ENCODE measurements at places on chromosomes 2 and 18.

DNA sequence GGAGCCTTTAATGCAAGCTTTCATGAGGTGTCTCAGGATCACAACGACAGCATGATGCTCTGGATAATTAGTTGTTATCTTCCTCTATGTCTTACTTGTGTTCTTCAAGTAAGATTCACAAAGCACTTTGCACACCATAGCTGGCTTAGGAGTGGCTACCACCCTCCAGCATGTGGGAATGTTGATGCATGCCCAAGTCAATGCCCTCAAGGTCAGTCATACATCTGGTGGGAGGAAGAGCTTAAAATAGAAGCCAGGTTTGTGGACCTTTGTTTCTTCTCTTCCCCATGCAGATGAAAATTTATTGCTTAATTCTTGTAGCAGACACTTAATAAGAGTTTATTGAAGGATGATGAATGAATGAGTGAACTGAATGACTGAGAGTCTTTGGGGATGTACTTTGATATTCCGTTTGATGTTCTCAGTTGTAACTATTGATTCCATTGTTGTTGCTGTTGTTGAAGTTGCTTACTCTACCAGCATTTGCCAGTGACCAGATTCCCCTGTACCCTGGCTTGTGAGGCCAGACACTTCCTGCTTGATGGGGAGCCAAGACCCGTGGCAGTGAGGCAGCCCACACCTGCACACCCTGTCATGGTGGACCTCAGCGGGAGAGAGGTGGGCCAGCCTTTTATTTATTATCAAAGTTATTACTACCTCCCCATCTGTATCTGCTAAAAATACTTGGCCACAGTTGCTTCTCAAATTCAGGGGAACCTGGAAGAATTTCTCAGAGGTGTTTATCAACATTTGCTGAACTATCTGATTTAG lies 137.8 kb downstream of the LAMA3 start:
- DNase-seq: no peak

GRCh38 chr2:47272031-47272864 lies 117.1 kb upstream of the STPG4 start:
- DNase-seq: peak; percentile 48

DNA sequence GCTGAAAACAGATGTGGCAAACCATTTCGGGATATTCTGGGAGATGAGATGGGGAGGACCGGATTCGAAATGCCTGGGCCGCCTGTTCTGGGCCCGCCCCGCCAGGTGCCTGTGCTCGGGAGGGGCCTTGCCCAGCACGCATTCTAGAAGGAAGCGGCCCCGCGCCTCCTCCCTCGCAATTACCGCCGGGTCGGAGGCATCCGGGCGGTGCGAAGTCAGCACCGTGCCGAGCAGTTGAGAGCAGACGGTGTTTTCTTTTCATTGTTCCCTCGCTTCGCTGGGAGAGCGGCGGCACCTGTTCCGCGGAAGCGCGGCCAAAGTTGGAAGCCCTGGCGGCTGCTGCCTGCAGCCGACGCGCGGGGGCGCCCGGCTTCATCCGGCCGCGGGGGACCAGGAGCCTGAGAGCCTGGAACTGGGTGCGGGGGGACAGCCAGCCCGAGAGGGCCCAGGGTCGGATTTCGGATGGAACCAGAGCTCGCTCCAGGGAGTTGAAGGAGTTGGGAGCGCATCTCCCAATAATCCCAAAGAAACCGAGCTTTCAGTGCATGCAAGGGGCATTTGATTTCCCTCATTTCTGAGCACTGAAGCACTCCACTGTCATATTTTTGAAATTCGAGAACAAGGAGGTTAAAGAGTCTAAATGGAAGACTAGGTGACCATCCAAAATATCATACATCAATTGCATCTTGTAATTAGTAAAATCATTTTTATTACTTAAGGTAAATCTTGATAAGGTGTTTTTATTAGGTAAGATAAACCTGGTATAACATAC lies 241.8 kb upstream of the RAB12 start:
- peak; percentile 2 for DNase-seq

DNA sequence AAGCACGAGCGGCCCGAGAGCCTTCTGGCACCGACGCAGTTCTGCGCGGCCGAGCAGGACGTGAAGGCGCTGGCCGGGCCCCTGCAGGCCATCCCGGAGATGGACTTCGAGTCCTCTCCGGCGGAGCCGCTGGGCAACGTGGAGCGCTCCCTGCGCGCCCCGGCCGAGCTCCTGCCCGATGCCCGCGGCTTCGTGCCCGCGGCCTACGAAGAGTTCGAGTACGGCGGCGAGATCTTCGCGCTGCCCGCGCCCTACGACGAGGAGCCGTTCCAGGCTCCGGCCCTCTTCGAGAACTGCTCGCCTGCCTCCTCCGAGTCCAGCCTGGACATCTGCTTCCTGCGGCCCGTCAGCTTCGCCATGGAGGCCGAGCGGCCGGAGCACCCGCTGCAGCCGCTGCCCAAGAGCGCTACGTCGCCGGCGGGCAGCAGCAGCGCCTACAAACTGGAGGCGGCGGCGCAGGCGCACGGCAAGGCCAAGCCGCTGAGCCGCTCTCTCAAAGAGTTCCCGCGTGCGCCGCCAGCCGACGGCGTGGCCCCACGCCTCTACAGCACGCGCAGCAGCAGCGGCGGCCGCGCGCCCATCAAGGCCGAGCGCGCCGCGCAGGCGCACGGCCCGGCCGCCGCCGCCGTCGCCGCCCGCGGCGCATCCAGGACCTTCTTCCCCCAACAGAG lies 70.4 kb downstream of the ARHGEF33 start:
- DNase-seq: peak; percentile 49

DNA sequence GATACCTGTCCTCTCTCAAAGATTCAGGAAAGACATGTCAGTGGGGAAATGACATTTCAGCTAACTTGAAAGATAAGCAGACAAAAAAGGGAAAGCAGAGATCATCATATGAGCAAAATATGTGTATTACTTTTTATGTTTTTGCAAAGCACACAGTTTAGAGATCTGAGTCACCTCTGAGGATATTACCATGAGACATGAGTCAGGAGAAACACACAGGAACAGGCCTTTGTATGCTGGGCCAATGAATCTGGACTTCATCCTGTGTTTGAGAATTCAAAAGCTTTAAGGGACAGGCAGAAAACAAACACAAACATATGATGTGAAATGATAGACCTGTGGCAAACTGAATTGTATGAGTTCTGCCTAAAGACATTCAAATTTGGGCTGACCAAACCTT lies 306.0 kb upstream of the EPC2 start:
- no peak for DNase-seq

DNA sequence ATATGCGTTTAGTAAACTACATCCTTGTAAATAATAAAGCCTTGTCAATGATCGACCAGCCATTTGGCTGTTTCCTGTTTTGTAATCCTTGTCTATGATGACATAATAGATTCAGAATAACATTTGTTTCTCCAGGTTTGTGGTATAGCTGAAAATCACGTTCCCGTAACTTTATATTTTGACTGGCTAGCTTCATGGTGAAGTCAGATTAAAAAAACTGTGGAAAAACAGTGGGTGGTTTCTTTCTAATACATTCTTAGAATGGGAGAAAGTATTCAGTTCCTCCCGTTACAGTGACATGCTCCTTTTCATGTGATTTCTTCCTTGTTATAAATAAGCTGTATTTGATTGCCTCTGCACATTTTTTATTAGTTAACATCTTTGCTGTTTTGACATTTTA lies 366.9 kb downstream of the NYAP2 start:
- no peak for DNase-seq

Measured in stimulated activated naive B cell treated with anti-CD40 and anti-IgM and Interleukin-4, amounts not matched to agents 10 μg/mL and 1 μg/mL and 100 μg/mL, for 72 hours (primary cell).